ENCODE measurements at places on chromosomes 3 and 15. TPM values are rescaled to one million over a fixed set of nuclear protein-coding genes. Genes with fewer than 3 reads are reported as not detected.
A peak's percentile ranks its signal among the peaks of the same experiment; 100 is the strongest.

Gene TSEN2
- 33.7 TPM for total RNA-seq

Gene GOLGA6L10
- total RNA-seq = 9.5 TPM

Gene EPHA3
- total RNA-seq = 0.17 TPM

Gene MITF
- total RNA-seq = 15.7 TPM

Gene LRTM1
- total RNA-seq = not detected

Gene AHSG
- total RNA-seq = 0.27 TPM

Gene ADAMTS9
- 53.8 TPM for total RNA-seq

Gene COL8A1
- total RNA-seq = 0.18 TPM

Gene DPPA2
- total RNA-seq = 0.69 TPM

Gene CCR4
- total RNA-seq = not detected

Gene THPO
- total RNA-seq = 7.1 TPM

DNA sequence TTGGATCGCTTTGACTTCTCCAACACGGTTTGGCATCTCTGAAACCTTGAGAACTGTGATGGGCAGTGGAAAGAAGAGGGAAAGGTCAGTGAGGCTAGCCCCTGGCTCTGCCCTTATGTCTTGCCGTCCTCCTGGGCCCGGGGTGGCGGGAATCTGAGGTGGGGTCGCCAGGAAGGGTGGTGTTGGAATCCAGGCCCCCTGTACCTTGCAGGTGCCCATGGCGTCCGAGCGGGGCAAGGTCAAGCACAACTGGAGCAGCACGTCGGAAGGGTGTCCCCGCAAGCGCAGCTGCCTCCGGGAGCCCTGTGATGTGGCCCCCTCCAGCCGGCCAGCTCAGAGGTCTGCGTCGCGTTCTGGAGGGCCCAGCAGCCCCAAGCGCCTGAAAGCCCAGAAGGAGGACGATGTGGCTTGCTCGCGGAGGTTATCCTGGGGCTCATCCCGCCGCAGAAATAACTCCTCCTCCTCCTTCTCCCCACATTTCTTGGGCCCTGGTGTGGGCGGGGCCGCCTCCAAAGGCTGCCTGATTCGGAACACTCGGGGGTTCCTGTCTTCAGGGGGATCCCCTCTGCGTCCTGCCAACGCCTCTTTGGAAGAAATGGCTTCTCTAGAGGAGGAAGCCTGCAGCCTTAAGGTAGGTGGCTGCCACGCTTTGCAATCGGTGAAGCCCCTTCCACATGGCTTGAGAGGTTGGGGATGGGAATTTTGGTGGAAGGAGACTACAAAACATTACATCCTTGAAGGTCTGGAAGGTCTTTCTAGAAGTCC, 907 bp downstream of the TATDN2 start:
- no peak for DNase-seq

DNA sequence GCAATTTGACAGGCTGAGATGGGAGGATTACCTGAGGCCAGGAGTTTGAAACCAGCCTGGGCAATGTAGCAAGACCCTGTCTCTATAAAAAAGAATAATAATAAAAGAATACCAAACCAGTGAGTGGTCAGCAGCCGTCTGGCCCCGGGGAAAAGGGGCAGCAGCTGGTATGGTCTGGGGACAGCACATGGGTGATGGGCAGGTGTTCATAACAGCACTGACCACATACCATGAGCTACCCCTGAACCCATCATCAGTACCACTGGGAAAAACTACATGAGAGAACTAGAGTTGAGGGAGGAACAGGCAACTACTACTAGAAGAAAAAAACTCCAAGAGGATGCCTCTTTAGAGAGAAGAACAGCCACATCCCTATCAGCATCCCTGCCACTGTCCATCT, 40.7 kb downstream of the ARHGEF3 start:
- no peak for DNase-seq

DNA sequence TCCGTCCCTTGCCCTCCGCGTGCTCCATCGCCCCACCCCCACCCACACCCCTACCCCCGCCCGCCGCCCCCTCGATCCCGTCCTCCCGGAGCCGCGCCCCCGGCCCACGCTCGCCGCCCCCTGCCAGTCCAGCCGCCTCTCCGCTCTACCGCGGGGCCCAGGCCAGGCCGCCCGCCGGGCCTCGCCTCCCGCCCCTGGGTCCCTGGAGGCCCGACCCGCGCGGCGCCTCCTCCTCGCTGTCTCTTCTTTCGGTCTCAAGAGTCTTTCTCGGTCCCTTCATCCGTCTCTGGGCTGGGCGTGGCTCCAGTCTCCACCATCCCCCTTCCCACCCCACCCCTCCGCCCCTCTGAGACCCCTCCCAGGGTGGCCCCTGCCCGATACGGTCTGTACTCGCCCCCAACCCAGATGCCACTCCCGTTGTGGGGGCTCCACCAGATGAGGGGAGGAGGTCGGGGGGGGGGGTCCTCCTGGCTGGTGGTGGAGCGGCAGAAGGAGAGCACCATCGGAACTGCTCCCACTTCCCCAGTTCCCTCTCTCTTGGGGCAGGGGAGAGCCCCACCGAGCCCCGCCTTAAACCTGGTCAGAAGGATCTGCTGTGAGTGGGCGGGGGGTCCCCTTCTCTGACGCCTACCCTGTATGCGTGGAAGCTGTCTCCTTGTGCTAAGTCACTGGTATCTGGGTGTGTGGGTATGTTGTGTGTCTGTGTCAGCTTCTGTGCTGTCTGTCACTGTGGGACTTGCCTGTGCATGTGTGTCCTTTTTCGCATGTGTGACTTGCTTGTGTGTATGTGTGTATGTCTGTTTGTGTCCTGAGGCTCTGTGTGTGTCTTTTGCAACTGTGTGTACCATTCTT, 1.0 kb downstream of the PRKCD start:
- peak; percentile 24 for DNase-seq

DNA sequence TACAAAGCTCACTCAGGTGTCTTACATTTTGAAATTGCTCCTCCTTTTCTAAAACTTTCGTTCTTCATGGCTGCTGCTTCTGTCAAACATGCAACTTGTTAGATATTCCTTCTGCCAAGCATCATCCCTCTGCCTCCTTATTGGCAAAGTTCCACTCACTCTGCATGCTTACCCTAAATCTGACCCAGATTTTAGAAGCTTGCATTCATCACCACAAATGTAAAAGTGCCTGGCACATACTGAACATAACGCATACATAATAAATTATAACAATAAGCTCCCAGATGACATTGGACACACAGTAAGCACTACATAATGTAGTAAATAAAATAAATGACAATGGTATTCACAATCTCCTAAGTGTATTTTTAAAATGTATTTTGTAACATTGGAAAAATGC, 107.4 kb downstream of the LMLN start:
- DNase-seq = no peak

- DNase-seq = no peak
These were observed 3.1 kb upstream of the CD276 start for GRCh38 chr15:73681063-73681462.

DNA sequence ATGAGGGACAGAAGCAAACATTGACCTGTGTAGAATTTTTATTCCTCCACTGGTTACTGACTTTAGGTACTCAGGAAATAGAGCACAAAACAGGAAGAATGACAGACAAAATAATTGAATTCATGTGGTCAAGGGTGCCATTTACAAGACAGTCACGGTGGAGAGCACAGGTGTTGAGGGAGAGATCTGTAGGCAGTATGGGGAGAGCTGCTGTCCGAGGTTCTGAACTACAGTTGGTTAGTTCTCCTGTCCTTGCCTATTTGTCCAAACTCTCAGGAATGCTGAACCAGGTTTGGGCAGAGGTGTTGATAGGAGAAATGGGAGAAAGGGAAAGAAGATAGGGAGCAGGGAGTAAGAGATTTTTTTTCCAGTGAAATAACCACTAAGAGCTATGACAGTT, 178.5 kb upstream of the ZBTB20 start:
- DNase-seq = peak; percentile 44

DNA sequence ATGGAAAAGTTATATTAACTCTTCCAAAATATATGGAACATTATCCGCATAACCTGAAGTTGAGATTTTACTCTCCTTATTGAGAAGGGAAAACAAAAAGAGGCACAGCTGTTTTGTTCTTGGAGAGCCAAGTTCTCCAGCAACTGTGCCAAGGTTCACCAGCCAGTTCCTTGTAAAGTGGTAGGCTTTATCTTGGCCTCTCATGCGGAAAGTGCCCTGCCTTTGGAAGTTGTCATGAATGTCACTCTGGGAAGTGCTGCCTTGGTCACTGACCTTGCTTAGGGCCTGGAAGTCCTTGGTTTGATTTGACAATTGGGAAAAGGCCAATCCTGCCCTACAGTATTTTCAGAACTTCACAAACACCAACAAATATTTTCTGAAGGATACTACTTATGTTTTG, 44.2 kb upstream of the THRB start:
- no peak for DNase-seq

GRCh38 chr15:71248386-71248785, 133.1 kb downstream of the THSD4 start:
- DNase-seq = no peak

DNA sequence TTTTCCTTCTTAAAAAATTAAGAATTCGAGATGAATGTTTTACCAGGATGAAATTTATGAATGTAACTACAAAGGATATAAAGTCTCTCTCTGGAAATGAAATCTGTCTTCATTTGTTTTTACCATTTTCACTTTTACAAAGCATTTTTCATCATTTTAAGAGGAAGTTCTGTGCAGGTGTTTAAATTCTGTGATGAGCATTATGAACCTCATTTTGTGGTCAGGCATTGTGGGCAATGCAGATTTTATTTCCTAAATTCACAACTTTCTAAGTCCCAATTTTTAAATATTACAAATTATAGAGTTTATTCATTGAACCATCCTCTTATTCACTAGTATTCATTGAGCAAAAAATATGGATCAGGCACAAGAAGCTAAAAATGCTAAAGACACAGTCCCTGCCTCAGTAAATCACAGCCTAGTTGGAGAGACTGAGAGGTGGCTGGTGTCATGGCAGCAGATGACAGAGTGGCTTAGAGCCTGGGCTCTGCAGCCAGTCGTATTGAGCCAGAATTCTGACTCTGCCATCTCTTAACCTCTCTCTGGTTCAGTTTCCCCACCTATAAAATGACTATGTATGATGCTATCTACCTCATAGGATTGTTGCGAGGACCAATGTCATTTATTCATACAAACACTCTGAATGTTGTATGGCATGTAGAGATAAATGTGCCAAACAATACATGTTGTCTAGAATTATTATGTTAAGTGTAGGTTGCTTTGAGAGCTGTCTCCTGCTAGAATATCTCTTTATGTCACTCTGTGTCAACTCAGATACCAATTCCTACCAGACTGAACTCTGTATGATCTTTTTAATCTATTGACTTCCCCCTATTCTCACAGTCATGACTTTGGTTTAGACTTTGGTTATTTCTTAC, 7.5 kb upstream of the TGFBR2 start:
- no peak for DNase-seq

- DNase-seq = no peak
These were observed 9.8 kb downstream of the SYNM start for GRCh38 chr15:99114511-99115299.

GRCh38 chr15:46207341-46207740, 572.5 kb downstream of the SQOR start:
- no peak for DNase-seq

GRCh38 chr3:38552364-38552763, 56.2 kb downstream of the EXOG start:
- DNase-seq = no peak

GRCh38 chr3:124770336-124771082, 40.3 kb downstream of the UMPS start:
- DNase-seq = no peak

DNA sequence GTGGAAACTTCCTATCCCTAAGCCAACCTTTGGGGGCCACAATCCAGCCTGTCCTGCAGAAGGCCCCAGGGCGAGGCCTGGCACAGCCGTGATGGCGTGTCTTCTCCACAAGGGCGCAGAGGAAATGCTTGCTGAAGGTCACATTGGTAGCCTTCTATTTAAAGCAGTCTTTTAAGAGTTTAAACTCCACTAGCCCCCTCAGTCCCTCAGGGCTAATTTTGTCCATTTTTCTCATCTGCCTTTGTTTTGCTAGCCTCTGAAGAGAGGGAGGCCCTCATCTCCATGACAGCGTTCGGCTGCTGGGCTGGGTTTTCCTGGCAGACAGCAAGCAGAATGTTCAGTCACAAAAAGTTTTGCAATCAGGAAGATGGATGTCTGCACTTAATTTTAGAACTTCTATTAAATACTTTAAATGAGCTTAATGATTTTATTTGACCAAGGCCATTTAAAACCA, 40.8 kb downstream of the RARB start:
- no peak for DNase-seq

- no peak for DNase-seq
These were observed 26.9 kb upstream of the ZMAT3 start for GRCh38 chr3:179098388-179099077.

DNA sequence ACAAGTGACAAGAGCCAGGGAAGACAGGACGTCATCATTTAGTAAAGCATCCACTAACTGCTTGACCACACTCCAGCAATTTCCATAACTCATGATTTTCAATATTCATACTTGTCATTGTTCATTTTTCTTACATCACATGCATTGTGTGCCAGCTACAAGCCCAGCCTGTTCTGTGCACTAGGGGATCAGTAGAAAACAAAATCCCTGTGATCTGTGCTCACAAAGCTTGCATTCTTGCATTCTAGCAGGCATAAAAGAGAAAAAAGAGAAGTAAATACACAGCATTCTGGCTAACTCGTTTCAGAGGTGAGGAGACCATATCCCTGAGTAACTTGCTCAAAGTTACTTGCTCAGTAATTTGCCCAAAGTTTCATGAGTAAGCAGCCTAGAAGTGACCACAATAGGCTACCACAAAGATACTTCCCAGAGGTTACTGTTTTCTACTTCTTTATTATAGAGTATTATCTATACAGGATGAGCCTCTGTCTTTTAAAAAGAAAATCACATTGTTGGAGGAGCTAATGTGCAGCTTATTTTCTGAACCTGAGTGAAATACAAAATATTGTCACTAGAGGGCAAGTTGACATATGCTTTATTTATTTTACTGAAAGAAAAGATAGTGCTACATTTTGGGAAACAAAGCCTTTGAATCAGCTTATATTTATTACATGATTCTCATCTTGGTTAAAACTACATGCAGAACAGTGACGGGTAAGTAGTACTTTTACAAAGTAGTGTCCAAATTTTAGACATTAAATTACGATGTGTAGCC, 701.4 kb upstream of the LMCD1 start:
- DNase-seq = no peak

DNA sequence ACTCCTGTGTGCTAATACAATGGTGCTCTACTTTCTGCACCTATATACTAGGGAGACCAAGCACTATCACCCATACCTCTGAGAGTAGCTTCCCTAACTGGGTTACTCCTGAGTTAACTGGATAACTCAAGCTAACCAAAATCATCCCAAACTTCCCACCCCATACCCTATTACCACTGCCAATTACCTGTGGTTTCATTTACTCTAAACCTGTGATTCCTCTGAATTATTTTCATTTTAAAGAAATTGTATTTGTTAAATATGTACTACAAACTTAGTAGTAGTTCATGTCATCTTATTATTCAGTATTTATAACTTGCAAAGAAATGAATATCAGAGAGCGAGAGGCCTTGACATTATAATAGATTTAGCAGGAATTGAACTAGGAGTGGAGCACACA, 340.5 kb downstream of the TBC1D5 start:
- no peak for DNase-seq

DNA sequence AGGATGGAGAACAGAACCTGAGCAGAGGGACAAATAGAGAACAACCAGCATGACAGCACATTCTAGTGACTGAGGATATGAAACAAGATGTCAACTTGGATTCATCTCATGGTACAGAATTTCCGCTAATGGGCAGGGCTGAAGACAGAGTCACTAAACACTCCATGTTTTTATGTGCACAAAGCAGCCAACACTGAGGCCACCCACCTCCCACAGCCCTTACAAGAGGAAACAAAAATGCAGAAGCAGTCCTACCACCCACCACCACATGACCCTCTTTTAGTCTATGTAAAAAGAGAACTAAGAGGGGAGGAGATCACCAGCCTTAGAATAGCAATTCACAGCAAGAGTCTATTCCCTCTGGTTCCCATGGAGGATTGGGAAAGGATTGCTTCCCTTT, 131.4 kb upstream of the UBE2E2 start:
- no peak for DNase-seq
